ENCODE measurements at places on chromosomes 5 and 9.

DNA sequence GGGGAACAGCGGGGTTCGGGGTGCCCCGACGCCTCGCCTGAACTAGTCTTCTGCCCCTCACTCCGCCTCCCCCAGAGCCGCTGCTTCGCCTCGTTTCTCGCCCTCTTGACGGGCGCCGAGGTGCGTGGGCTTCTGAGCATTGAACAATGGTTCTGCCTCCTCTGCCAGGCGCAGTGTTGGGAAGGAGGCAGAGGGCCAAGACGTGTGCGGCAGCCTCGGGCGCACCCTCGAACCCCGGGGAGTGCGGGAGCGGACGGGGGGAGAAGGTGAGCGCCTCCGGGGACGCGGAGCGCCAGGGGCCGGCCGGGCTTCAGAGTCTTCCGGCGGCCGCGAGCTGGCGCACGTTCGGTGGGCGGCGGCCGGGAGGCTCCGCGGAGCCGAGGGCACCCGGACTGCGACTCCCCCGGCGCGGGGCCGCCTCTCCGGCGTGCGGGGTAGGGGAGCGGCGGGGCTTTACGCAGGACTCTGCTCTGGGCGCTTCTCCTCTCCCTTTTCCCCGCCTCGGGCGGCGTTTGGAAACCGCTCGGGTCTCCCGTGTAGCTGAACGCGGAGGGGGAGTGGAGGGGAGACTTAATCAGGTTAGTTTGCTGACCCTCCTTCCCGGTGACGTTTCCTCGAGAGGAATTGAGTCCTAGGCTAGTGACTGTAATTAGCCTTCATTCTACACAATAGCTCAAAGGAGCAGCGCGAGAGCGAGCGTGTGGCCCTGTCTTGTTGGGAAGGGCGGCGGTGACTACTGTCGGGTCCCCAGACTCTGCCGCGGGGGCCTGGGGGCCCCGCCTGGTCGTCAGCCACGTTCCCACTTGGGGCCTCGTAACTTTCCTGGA is 1.1 kb downstream of the VLDLR start:
- no peak for DNase-seq

DNA sequence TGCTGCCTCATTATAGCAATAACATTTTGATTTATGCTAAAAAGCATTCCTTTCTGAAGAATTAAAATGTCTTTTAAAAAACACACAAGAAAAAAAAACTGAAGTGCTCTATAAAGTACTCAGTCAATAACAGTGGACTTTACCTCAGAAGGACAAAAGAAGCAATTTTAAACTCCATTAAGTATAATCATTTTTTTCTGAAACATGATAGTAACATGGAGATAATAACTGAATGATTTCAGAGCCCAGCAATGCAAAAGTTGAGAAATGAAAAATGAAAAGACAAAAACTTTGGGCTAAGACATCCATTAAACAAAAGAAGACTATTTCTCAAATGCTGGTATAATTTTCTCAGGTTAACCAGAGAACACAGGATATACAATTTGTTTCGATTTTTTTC is 78.7 kb downstream of the RFX3 start:
- DNase-seq: no peak

- no peak for DNase-seq
These were observed 28.0 kb upstream of the DMRT3 start for GRCh38 chr9:948497-948896.

DNA sequence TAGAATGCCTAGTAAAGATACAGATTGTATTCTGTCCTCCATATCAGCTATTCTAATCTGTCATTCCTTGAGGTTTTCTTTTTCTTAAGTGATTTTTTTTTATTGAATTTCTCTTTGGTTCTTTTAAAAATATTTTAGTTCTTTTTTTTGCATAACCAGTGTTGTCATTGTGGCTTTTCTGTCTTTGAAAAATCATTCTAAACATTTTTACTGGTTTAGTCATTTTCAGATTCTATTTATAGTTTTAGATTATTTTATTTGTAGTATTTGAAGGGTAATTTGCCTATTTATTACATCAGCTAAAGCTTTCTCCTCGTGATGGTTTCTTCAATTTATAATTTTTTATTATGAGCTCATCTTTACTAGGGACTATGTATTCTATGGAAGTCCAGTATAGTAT is 78.1 kb downstream of the NDUFAF2 start:
- no peak for DNase-seq

DNA sequence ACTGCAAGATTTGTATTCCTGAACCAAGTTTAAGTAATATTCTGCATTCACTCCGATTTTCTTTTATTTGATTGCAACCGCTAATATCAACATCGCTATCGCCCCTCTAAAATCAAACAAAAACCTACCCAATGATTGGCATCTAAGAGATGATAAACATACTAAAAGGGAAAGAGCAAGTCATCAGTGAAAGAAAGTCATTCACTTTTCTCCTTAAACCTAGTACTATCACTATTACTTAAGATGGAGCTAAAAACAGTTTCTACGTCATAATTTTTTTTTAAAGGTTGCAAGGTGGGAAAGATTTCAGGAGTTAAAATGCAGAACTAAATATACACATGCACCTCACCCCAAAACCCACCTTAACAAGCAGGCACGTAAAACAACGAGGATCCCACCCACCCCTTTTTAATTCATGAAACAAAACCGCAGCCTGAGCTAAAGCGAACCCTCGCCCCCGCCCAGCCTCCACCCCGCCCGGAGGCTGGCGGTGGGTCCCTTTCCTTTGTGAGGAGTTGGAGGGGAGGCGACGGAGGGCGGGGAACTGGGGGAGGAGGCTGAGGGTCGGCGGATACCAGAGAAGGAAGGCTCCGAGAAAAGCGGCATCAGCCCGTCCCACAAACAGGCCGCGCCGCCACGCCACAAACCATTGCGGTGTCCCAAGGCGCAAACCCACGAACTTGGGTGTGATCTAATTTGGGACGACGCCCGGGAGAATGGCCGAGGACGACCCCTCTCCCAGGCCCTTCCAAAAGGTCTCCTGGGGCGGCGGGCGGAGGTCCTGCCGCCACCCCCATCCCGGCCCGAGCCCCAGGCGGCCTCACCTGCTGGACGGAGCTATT is 861 bp downstream of the UBQLN1 start:
- DNase-seq: peak; percentile 43

DNA sequence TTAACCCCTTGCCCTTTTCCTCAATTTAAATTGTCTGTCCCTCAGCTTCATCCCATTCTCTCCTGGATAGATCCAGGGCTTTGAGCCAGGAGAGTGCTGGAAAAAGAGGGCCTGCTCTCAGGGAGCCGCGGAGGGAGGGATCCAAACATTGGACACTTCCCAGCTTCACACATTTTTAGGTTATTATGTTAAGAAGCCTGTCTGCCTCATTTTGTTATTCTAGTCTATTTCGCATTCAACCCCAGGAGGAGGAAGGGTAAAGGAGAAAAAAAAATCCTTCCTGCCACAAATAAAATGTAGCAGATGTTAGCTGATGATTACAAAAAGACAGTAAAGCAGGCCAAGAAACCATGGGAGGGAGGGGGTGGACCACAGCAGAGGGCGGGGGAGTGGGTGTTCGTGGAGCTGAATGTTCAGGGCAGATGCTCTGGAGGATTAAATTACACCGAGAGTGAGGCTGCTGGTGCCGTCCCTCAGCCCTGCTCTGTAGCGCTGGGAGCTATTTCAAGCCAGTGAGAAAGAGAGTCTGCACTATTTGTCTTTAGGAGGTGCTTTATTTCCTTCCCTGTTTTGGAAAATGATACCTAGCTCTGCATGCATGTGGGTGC is 60.6 kb upstream of the ZFR start:
- no peak for DNase-seq

- DNase-seq: no peak
These were observed 43.0 kb upstream of the GNAQ start for GRCh38 chr9:78074385-78075291.

Data from stimulated activated CD8-positive, alpha-beta memory T cell treated with anti-CD3 and anti-CD28 coated beads, Interleukin-2, amount 100 ng/mL, for 1 hour (primary cell).